ENCODE measurements at places on chromosomes 11 and 22.
A peak's percentile ranks its signal among the peaks of the same experiment; 100 is the strongest.

DNA sequence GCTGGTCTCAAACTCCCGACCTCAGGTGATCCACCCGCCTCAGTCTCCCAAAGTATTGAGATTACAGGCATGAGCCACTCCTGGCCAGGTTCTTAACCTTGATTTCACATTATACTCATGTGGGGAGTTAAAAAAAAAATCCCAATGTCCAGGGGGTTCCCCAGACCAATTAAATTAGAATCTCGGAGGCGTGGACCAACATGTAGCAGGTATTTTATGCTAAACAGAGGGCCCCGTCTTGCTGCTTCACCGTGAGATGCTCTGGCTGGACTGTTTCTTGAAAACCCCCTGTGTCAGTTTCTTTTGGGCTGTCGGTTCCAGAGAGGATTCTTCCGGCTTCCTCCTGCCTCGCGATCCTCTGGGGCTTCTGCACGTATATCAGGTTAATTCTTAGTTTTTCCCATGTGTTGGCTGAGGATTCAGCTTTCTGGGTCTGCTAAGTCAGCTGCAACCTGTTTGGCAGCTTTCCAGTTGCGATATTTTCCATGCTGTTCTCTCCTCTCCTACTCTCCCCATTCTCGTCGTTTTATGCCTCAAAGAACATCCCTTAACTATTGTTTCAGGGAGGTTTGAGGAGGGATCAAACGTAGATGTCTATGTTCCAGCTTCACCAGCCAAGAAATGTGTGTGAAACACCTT, 50.6 kb upstream of the ACCSL start:
- no peak for DNase-seq

- DNase-seq, result peak; percentile 40
Observed at GRCh38 chr22:30574095-30574981, at the start of gene GAL3ST1. Gene GAL3ST1 (minus strand): TSS chr22:30574665. CDS start chr22:30557392, 17,273 bp downstream.

- DNase-seq, result no peak
Observed at GRCh38 chr11:30381879-30382278, 59.0 kb downstream of the ARL14EP start.

DNA sequence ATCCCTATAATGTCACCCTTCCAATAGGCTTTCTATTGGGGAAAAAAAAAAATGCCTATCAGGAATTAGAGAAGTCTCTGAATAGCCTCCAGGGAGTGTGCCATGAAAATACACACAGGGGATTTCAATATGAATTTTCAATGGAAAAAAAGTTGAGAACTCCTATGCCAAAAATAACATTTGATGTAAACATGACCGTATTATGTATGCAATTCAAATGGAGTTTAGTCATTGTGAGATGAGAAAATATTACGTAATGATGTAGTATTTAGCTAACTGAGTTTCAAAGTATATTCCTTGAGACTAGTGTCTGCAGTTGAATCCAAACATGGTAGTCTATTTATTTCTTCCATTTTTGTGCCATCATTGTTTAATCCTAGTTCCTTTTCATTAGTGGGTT, 182.3 kb downstream of the BLID start:
- no peak for DNase-seq

DNA sequence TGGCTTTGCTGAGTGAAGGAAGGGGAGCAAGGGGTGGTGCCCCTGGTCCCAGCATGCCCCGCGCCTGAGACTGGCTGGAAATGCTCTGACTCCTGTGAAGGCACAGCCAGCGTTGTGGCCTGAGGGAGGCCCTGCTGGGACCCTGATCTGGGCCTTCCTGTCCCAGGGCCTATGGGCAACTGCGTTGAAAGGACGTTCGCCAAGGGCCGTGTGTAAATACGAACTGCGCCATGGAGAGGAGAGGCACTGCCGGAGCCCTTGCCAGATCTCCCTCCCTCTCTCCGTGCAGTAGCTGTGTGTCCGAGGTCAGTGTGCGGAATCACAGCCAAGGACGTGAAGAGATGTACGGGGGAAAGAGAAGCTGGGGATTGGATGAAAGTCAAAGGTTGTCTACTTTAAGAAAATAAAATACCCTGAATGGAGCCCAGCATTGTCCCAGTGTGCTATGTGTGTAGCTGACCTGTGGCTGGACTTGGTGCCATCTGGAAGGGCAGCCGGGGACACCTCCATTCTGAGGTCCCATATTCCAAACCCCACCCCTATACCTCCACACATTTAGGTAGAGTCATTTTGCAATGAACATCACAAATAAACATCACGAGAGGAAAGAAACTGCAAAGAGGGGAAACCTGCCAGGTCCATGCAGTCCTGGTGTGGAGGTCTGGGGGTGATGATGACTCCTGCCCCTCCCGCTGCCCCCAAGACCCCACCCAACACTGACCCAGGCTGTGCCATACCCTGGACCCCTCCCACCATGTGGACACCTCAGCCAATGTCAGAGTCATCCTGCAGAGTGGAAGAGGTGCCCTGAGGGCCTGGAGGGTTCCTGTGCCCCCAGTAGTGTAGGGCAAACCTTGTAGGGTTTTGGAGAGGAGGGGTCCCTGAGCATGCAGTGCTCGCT, 16.9 kb downstream of the RSPH14 start:
- DNase-seq, result no peak

- no peak for DNase-seq
Observed at GRCh38 chr22:46947516-46948257, 185.2 kb downstream of the TBC1D22A start.

GRCh38 chr11:57403802-57404147, 13.3 kb upstream of the PRG2 start:
- no peak for DNase-seq

- DNase-seq, result no peak
Observed at GRCh38 chr11:72226701-72227100, 2.1 kb downstream of the INPPL1 start.

DNA sequence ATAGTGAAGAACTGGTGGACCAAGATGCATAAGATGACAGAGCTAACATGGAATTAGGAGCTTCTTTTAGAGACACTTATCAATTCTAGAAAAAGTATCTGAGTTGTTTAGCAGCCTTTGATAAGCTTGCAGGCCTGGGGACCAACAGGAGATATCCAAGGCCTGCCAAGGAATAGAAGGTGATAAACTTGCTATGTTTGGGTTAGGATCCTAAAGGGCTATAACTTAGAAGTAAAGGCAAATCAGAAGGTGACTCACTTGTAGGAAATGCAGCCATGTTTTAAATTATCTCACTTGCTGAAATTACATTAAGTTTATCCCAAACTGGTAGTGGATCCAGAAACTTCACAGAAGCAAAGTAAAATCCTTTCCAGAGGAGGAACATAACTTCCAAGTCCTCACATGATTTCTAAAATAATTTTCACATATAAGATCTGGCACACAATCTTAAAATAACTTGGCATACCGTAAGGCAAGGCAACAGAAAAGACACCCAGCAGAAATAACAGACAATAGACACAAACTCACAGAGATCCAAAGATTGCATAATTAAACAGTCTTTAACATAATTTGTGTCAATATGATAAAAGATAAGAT, 69.6 kb upstream of the TEAD1 start:
- DNase-seq, result no peak

DNA sequence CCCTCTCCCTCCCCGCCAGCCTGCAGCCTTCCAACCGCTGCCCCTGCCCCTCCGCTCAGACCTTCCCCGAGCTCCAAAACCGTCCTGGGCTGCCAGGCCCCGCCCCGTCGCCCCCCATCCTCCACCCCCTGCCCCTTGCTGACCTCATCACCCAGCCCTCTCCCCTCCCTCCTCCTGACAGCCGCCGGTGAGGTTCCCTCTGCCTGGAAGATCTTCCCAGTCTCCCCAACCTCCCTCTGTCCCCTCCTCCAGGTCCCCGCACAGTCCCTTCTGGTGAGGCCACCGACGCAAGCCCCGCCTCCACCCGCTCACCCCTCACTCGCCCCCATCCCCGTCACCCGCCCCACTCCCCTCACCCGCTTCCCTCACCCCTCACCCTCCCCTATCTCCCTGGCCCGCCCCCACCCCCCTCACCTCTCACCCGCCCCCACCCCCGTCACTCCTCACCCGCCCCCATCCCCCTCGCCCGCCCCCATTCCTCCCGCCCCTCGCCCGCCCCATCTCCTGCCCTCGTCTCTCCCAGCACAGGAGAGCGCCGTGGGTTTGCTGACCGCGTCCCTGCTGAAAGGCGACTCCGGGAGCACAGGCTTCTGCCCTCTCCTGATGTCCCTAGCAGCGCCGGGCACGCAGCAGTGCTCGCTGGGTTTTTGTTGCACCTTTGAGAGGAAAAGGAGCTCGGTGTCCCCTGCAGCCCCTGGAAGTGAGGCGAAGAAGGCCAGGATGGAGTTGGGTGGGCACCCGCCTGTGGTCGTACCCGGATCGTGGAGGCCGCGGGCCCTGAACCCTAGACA, 16.4 kb upstream of the UPK3A start:
- DNase-seq, result peak; percentile 53

DNA sequence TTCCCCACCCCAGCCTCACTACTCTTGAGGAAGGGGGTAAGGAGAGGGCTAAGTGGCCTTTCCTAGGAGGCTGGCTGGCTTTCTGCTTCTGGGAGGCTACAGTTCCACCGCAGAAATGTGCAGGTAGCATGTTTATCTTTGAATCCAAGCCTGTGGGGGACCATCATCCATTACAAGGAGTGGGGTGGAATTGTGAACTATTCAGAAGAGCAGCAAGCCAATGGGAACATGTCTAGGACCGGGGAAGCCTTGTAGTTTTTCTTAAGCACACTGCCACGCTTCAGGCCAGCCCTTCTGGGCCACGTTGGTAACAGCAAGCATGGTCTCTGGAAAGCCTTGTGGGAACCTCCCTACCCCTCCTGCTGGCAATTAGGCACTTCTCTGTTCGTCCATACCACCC, 100.3 kb downstream of the AMOTL1 start:
- no peak for DNase-seq

GRCh38 chr11:132312701-132313111, 942.3 kb downstream of the NTM start:
- DNase-seq, result peak; percentile 18

- DNase-seq, result no peak
Observed at GRCh38 chr11:6269994-6270393, 10.4 kb downstream of the CCKBR start.

DNA sequence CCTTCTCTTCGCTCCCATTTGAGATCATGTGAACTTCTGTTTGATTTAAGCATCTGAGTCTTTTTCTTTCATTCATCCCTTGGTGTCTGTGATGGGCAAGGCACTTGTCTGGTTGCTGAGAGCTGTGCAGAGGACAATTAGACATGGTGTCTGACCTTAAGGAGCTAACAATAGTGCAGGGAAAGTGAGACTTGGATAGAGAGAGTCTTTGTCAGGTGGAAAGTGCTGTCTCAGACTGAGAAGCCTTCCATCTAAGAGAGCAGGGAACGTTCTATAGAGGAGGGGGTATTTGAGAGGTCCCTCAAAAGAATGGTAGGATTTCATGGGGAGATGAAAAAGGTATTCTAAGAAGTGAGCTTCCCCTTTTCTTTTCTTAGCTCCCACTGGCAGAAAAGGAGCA, 14.1 kb downstream of the MICAL3 start:
- no peak for DNase-seq

GRCh38 chr11:127334466-127334865, 333.9 kb upstream of the KIRREL3 start:
- no peak for DNase-seq

- no peak for DNase-seq
Observed at GRCh38 chr11:127223026-127223425, 222.5 kb upstream of the KIRREL3 start.

- peak; percentile 0 for DNase-seq
Observed at GRCh38 chr11:2515401-2516275, 70.8 kb downstream of the KCNQ1 start.

DNA sequence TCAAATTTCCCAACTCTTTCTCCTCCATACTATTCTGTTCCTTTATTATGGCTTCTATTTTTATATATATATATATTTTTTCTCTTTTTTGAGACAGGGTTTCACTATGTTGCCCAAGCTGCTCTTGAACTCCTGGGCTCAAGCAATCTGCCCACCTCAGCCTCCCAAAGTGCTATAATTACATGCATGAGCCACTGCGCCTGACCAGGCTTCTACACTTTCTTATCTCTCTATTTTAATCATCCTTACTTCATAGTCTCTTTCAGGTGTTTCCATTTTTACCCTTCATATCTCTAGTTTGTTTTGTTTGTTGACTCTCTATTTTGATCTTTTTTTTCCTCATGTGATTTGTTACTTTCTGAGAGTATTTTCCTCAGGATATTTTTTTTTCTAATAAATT, 19.8 kb downstream of the GVQW3 start:
- DNase-seq, result no peak
